Central memory CD4-positive, alpha-beta T cell (primary cell): ENCODE measurements at places on chromosomes 4 and X.

GRCh38 chrX:50876551-50876950 lies 34.0 kb upstream of the BMP15 start:
- DNase-seq = no peak

DNA sequence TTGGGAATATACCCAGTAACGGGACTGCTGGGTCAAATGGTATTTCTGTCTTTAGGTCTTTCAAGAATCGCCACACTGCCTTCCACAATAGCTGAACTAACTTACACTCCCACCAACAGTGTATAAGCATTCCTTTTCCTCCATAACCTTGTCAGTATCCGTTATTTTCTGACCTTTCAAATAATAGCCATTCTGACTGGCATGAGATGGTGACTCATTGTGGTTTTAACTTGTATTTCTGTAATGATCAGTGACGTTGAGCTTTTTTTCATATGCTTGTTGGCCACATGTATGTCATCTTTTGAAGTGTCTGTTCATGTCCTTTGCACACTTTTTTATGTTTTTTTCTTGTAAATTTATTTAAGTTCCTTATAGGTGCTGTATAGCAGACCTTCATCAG lies 81.2 kb downstream of the ADAM29 start:
- DNase-seq = no peak

DNA sequence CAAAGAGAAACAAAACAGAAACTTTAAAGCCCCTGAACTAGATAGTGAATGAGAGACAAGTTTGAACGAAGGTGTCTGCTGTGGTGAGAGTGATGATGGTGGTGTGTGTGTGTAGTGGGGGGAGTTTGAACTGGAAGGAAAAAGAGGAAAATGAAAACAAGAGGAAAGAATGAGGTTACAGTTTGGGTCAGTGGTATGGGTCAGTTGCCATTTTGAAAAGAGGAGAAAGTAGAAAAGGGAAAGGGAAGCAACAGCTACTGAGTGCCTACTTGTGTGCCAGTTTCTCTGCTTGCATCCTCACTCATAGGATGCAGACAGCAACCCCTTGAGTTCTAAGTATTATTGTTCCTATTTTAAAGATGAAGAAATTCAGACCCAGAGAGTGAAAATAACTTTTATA lies 26.0 kb downstream of the NHSL2 start:
- no peak for DNase-seq

DNA sequence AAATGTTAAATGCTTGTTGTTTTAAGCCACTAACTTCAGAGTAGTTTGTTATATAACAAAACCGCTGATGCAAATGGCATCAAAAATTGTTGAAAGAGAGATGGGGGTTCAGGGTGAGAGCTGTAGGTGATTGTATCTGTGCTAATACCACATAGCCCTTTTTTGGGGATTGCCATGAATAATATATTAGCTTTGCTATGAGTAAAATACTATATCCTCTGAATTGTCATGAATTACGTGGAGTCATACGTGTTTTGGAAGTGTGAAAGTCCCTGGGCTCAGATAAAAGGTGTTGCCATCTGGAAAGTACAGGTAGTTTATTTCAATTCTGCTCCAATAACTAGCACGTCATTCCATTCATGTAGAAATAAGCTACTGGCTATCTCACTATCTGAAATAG lies 30.6 kb downstream of the DYNLT3 start:
- DNase-seq = no peak

DNA sequence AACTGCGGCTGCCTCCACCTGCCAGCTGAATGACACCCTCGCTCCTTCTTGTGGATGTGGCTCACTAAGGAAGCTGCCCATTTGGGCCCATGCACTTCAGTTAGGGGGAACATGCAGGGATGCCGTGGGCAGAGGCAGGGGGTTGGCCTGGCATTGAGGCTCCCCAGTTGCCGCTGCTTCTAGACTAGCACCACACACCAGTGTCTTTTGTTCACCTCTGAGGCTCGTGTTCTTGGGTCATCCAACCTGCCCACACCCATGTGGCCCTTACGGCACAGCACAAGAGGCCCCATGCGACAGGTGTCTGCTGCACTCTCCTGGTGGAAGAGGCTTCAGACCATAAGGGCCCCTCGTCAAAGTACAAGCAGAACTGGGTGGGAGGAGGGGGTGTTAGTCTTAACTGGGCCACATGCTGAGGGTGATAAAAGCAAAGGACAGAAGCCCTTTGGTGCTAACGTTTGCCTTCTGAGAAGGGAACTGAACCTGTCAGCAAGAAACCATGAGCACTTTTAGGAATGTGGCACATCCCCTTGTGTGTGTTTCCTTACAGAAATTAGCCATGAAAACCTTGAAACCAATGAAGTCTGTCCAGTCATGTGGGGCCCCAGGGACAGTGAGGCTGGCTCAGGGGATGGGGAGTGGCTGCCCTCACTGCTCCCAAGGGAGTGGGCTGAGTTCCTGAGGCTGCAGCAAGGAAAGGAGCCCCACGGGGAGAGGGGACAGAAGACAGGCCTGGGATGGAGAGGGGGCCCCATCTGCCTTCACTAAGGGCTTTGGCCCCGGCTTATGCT lies 39.2 kb downstream of the MAP7D3 start:
- no peak for DNase-seq

DNA sequence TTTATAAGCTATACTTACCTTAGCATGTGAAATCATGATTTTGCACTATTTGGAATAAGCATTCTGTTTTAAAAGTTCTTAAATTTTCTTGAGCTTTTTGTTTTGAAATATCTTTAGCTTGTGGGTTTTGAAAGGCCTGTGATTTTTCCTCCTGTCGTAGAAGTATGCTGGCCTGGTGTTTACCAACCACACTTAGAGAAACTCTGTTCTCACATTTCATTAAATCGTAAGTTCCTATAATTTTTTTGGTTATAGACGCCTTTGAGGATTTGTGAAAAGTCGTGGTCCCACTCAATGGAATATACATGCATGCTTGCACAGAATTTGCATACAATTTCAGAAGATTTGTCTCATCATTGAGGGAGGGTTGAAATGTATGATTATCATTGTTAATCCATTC lies 63.6 kb downstream of the PDLIM5 start:
- DNase-seq = no peak

DNA sequence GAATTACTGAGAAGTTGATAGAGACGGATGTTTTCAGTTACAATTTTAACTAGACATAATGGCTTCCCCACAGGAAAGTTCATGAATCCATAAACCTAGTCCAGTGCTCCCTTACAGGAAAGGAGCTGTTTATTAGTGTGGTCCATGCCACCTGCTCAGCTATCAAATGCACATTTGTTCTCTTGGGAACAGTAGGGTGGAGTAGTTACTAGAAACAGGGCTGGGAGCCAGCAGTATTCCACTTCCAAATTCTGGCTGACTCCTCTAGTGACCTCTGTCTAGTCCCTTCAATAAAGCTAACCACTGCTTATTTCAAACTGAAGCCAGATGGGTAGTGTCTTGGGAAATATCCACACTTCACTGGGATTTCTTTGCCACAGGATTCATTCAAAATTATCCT lies 88.4 kb upstream of the TLL1 start:
- no peak for DNase-seq

GRCh38 chr4:17769406-17770174 lies 11.8 kb downstream of the FAM184B start:
- no peak for DNase-seq

DNA sequence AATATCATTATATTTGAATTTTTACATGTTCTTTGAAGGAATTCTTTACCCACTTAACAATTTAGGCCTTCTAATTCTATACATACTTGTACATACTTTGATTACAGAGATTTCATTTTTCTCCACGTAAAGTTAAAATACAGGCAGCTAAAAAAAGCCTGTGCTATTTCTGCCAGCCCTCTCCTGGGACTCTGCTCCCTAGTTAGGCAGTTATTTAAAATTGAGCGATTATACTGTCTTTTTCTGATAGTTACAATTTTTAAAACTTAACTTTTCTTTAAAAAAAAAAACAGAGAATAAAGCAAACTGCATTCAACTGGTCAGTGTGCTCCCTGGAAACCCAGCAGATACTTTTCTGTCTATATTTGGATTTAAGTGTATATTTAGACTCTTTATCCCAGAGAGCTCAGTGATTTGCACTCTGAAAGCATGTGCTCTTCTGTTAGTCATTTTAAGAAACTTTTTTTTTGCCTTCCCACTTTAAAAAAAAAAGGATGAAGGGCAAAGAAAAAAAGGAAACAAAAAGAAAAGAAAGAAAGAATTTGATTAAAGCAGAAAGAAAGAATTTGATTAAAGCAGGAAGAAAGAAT lies 18.1 kb upstream of the FAM241A start:
- DNase-seq = no peak

- DNase-seq = no peak
These were observed 215.6 kb upstream of the GYPA start for GRCh38 chr4:144355811-144356757.

DNA sequence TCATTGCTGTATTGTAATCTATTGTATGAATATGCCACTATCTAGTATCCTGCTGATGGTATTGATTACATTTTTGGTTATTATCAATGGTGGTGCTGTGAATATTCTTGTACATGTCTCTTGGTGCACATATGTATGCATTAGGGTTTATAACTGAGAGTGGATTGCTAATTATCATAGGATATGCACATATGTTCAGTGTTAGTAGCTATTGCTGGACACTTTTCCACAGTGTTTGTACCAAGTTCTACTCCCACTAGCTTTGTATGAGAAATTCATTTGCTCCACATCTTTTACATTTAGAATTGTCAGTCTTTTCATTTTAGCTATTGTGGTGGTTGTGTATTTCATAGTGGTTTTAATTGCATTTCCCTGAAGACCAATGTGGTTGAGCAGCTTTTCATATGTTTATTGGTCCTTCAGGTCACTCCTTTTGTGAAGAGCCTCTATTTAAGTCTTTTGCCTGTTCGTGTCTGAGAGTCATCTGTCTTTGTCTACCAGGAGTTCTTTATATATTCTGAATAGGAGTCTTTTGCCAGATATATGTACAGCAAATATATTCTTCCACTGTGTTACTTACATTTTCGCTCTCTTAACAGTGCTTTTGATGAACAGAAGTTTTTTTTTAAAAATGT lies 87.1 kb downstream of the TBC1D19 start:
- DNase-seq = no peak

- DNase-seq = peak; percentile 3
These were observed 1.5 kb upstream of the FAM193A start for GRCh38 chr4:2534904-2535375.

DNA sequence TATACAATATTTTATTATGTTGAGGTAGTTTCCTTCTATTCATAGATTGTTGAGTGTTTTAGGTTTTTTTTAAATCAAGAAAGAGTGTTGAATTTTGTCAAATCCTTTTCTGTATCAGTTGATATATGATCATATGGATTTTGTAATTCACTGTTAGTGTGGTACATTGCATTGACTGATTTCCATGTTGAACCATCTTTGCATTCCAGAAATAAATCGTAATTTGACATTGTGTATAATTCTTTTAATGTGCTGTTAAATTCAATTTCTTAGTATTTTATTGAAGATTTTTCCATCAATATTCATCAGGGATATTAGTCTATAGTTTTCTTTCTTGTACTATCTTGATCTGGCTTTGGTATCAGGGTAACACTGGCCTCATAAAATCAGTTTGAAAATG lies 103.8 kb downstream of the LRBA start:
- no peak for DNase-seq

DNA sequence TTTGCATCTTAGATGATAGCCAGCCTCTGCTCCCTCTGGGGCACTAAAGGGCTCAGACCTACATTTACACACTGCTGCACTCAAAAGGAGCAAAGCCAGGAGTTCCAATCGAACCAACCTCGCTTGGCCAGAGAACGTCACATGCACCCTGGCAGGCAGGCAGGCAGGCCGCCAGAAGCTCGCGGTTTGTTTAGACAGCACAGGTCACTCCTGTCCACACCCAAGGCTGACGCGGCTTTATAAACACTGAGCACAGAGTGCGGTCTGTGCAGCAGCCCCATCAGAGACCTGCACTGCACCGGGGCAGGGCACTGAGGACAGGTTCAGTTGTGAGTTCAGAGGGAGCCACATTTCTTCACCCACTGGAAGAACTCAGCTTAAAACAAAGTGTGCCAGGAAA lies 143.9 kb downstream of the BCOR start:
- DNase-seq = no peak

DNA sequence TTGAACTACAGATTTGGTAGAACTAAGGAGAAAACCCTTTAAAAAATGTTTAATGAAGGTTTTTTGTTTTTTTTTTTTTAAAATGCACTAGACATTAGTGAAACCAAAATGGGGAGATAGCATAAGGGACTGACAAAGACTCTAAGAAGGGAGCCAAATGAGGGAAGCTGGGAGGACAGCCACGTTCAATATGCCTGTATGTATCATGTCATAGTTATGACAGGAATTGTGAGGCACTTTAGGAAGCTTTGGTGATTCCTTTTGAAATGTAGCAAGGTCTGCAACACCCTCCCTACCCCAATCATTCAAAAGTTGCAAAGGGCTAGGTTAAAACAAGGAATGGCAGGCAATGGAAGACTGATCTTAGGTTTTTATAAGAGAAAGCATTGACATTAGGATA lies 526.0 kb downstream of the TLL1 start:
- no peak for DNase-seq

DNA sequence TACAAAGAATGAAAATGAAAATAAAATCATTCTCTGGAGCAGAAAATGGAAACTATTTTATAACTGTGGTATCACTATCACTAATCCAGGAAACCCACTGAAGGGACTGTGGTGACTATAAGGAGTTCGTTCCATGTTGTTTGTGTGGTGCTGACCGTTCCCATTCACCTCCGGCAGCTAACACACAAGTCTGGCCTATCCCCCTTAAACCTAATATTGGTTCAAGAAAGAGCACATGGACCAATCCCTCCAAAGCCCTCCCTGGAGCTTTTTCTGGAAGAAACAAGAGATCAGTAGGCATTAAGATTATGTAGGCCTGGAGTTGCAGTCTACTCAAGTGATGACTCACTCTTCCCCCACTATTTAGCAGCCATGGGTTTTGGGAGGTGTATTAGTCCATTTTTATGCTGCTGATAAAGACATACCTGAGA lies 25.9 kb upstream of the FAM241A start:
- no peak for DNase-seq

DNA sequence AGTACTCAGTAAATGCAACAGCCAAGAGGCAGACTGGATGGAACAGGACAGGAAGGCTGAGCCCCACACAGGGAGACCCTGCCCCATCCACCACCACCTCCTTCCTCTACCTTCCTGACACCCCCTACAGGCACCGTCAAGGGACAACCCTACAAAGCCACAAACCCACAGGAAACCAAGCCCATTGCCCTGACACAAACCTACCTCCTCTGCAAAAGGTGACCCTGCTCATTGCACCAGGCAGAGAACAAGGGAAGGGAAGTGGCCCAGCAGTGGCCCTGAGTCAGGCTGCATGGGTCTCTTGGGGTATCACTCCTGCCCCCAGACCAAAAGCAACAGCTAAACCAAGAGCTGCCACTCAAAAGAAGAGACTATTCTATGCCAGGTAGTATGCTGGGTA lies 21.0 kb downstream of the JAKMIP1 start:
- peak; percentile 29 for DNase-seq

- no peak for DNase-seq
These were observed 462.7 kb downstream of the INPP4B start for GRCh38 chr4:142383354-142383753.

- DNase-seq = no peak
These were observed 21.8 kb upstream of the PIN4 start for GRCh38 chrX:72159769-72160168.
